Anterior cingulate cortex (tissue), 58 donors: ENCODE measurements at places on chromosomes 6 and 20.

- no peak for DNase-seq
Measured at GRCh38 chr6:167551628-167552257, 226.9 kb downstream of the TTLL2 start.

DNA sequence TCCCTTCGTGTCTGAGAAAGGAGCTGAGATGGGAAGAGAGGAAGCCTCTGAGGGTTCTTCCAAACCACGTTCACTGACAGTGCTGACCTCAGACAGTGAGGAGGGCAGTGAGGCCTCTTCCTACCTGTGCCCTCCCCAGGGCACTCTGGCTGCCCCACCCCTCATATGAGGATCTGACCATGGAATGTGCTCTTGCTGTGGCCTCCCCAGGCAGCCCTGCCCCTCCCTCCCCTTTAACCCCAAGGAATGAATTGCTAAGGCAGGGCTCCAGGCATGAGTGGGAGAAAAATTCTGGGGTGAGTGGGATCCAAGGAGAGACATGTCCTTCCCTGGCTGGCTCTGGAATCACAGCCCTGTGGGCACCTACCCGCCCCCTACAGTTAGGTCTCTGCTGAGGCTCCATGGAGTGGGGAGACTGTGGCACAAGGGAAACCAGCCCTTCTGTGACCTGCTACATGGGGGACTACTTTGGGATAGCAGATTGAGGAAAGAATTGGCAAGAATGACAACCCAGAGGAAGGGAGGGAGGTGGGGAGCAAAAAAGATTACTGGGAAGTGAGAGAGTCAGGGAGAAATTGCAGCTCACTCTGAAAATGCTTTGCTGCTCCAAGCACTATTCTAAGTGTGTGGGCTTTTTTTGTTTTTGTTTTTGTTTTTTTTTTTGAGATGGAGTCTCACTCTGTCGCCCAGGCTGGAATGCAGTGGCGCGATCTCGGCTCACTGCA, 29.4 kb downstream of the TNXB start:
- no peak for DNase-seq

GRCh38 chr6:46486181-46486580, 5.1 kb downstream of the RCAN2 start:
- no peak for DNase-seq

DNA sequence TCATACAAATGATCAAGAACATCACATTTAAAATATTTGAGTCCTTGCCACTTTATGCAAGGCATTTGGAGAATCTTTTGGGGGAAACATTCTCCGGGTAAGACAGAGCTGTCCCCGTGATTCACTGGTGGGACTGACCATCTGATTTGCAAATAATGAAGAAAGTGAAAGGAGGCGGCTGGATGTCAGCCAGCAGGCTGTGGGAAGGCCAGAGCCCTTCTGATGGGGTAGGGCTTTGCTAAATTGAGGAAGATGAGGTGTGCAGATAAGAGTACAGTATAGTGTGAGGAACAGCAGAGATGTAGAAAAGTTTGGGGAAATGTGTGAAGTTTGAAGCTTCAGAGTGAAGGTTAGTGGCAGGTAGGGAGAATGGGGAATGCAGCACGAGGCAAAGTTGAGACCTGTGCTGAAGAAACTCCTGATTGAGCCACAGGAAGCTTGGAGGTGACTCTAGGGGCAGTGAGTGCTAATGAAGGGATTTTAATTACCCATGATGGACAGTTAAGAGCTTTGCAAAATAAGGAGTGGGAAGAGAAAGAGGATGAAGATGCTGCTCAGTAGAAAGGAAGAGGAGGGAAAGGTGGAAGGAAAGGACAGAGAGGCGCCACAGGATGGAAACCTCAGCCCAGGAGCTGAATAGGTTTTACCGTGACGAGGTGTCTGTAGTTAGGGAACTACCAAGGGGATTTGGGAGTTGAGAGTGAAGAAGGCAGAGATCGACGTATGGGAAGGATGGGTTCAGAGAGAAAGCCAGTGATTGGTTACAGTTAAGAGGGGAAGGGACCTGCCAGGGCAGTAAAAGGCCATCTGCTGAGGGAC, 68.7 kb downstream of the SNX9 start:
- DNase-seq: no peak

DNA sequence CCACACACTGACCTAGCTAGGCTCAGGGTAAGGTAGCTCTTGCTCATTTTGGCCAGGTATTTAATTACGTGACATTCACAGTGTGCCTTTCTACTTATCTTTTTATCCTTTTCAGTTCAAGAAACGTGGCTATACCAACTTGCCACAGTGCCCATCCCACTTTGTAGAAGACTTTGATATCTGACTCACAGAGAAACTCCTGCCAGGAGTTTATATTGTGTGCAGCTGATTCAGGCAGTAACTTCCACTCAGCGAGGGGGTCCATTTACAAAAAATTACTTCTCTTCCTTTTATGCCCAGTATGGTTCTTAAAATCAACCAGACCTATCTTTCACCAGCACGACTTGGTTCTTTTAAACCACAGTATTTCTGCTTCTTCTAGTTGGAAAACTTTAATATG, 75.6 kb downstream of the PRL start:
- no peak for DNase-seq

DNA sequence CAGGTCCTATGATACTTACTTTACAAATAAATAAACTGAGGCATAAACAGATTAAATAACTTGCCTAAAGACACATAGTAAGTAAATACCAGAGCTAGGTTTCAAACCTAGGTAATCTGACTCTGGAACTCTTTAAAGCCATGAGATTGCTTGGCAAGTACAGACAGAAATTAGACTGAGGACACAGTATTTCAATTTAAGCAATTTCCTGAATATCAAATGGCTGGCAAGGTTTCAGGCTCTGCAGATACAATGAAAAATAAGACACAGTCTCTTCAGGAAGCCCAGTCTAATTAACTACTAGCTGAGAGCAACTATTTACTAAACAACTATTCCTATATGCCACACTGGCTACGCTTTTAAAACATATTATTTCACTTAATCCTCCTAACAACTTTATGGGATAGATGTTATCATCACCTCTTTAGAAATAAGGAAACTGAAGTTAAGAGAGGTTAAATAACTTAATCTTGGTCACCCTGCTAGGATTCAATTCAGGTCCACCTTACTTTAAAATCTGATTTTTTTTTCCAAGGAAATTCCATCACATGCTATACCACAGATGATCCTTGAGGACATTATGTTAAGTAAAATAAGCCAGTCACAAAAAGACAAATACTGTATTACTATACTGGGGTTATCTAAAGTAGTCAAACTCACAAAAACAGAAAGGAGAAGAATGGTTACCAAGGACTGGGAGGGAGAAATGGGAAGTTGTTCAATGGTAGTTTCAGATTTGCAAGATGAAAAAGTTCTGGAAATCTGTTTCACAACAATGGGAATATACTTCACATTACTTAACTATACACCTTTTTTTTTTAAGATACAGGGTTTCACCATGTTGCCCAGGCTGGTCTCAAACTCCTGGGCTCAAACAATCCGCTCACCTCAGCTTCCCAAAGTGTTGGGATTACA, 4.1 kb downstream of the TRPC4AP start:
- DNase-seq: no peak

- DNase-seq: no peak
Measured at GRCh38 chr6:106849676-106850332, 124.7 kb downstream of the CD24 start.

- DNase-seq: no peak
Measured at GRCh38 chr6:125814481-125814880, 23.7 kb downstream of the NCOA7 start.

- no peak for DNase-seq
Measured at GRCh38 chr6:18545726-18546125, 158.6 kb downstream of the RNF144B start.

DNA sequence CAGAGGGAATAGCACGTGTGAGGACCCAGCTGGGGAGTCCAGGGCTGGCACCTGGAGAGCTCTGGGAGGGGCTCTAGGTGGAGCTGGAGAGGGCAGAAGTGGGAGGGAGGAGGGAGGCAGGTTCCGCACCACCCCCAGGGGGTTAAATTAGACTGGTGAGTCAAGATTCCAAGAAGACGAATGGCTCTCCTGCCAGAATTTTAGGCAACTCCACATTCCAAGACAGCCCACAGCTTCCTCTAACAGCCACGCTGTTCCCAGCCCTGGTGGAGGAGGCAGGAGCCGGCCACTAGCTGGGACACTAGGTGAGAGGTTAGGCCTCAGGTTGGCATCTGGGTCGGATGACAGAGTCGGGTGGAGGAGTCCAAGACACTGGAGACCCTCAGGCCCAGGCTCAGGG, 60.2 kb downstream of the TFAP2C start:
- DNase-seq: no peak

DNA sequence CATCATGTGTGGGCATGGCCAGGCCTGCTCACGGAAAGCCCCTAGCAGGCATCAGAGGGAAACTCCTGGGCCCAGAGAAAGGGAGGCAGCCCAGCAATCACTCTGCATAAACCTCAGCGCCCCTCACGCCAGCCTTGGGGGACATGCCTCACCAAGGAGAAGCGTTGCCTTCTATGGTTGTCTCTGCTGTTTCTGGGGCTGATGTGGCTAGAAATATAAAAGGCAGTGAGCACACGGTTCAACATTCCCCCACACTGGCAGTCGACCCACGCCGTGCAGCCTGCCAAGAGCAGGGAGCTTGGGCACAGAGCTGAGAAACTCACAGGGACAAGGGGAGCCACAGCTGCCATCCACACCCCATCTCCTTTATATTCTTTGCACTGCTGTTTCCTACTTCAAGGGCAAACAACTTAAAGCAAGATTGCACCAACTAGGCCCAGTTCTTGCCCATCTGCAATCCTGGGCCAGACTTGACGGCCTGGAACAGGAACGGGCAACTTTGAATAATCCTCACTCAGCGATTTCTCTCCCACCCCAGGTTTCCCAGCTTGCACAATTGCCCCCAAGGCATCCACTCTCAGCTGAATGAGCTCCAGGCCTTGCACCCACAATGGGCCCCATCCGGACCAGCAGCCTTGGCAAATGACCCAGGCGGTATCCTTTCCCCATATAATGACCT, 35.5 kb upstream of the FOXC1 start:
- DNase-seq: peak; percentile 34

DNA sequence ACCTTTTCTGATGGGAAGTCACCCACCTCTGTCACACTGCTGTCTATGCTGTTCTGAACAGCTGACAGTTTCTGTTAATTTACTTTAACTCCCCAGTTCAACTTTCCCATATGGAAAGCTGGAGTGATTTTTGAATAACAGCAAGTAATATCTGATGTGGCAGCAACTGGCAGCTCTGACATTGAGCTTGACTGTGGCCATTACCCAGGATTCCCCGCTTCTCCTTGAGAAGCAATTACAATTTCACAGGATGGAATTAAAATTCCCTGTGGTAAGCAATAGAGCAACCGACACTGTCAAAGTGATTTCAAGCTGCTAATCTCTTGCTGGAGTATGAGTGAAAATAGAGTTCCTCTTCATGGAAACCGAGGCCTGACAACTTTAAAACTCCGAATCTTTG, 348.1 kb upstream of the SOX4 start:
- no peak for DNase-seq

- no peak for DNase-seq
Measured at GRCh38 chr20:62234339-62234738, 4.0 kb upstream of the OSBPL2 start.
